Right atrium auricular region (tissue), 2 donors: ENCODE measurements at places on chromosomes 12 and 14. TPM values are rescaled to one million over a fixed set of nuclear protein-coding genes. Genes with fewer than 3 reads are reported as not detected.

Gene DCN
- total RNA-seq = 994 TPM

Gene BRF1
- 16.2 TPM for total RNA-seq

Gene C14orf119
- total RNA-seq = 13.5 TPM

Gene GLI1
- not detected for total RNA-seq

Gene KRT71
- not detected for total RNA-seq

- DNase-seq = no peak
Measured at GRCh38 chr12:28017873-28018255, 45.3 kb upstream of the PTHLH start.

DNA sequence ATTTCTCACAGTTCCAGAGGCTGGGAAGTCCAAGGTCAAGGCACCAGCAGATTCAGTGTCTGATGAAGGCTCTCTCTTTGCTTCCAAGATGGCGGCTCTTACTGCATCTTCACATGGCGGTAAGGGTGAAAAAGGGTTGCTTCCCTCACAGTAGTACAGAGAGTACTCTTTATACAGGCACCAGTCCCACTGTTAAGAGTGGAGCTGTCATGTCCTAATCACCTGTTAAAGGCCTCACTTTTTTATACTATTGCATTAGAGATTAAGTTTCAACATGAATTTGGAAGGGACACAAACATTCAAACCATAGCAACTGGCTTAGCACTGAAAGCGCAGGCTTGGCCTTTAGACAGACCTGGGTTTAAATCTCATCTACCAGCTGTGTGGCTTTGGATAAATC lies 50.0 kb upstream of the TCL1A start:
- DNase-seq = no peak

DNA sequence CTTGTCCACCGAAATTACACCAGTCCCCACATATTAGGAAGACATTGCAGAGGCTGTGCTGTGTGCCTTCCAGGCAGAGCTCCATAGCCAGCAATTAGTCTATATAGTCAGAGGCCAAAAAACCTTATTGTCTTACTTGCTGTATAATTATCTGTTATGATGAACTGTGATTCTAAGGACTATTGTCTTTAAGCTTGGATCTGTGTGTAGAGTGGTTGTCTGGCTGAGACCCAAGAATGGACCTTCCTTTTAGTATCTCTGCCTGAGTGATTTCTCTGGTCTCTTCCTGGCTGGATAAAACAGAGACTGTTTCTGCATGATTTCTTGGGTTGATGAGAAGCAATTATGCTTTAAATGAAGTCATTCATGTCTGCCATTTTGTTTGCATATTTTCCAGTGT lies 465.3 kb downstream of the PRKD1 start:
- DNase-seq = no peak

GRCh38 chr14:19801118-19801464 lies 2.5 kb upstream of the OR4N2 start:
- no peak for DNase-seq

GRCh38 chr12:91422127-91422526 lies 239.5 kb upstream of the DCN start:
- DNase-seq = no peak

DNA sequence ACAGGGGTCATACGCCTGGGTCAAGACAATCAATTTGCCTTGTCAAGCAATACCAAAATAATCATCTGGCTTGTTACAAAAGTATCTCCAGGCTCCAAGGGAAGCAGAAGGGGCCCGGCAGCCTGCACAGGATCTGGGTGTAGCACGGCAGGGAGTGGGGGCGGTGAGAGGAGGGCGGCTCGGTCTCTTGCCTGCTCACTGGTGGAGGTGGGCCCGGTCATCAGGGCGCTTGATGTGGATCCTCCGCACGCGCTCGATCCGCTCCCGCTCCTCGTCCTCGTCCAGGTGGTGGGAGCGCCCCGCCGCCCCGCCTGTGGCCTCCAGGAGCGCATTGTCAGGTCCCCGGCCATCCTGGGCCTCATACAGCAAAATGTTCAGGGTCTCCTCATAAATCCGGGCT lies 25.7 kb downstream of the KCTD10 start:
- DNase-seq = no peak

DNA sequence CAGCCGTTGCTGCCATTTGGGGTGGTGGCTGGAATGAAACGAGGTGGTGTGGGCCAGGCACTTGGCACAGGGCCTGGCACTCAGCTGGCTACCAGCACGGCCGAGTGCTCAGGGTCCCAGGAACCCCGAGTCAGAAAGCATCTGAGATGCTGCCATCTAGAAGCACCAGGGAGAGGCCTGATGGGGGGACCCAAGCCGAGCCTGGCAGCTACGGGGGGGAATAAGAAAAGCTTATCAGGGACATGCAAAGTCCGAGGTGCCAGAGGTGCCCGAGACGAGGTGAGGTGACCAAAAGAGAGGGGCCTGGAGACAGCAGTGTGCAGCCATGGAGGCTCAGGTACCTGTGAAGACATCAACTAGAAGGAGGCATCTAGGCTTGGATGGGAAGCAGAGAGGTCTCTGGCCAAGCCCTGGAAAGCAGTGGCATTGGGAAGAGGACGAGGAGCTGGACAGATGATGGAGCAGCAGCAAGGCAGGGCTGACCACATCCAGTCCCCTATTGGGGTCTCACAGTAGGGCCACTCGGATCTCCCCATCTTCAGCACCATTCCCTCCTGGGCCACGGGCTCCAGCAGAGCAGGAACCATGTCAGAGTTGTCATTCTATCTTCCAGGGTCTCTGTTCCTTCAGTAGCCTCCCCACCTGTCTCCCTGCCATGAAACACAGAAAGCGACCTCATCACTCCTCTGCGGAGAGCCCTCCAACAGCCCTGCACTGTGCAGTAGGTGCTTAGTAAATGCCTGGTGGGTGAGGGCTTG lies 59.3 kb upstream of the DIO3 start:
- DNase-seq = peak; percentile 28

GRCh38 chr14:79246173-79246572 lies 965.1 kb downstream of the DIO2 start:
- no peak for DNase-seq

DNA sequence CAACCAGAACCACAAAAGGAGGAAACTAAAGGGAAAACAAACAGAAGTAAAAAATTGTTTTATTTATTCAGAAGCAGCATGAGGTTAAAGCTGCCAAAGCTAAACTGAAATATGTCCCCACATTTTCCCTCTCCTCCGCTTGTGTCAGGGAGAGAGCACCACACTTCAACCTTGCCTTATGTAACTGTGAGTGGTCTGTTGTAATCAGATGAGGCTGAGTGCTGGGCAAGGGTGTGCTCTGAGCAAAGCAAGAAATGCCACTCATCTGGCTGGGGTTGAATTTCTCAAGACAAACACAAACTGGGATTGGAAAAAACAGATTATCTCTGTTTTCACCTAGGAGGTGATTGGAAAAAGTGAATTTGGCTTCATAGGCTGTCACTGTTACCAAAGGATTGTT lies 12.2 kb downstream of the CAPZA3 start:
- DNase-seq = no peak

DNA sequence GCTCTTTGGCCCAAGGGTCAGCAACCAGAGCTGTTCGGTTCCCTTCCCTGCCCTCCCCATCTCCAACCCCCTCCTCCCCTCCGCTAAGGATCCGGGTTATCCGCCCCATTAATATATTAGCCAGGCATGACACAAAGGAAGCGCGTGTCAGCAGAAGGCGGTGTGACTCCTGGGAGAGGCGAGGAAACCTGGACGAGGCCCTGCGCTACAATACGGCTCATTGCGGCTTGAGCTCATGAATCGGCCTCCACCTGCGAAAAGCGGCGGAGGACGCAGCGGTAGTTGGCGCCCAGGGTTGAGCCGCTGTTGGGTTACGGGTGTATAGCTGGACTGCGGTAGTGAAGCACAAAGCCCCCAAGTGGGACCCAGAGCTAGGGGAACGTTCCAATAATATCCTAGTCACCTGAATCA lies 9.9 kb downstream of the FOXA1 start:
- DNase-seq = no peak
